ENCODE measurements at places on chromosomes 4 and X.
A peak's percentile ranks its signal among the peaks of the same experiment; 100 is the strongest.

GRCh38 chrX:137896123-137896522 lies 330.2 kb downstream of the ZIC3 start:
- DNase-seq: no peak

- DNase-seq: no peak
Measured at GRCh38 chr4:119026662-119027444, 108.8 kb upstream of the MYOZ2 start.

GRCh38 chr4:156976147-156976546 lies 4.5 kb upstream of the PDGFC start:
- DNase-seq: no peak

GRCh38 chr4:67909905-67910584 lies 26.2 kb upstream of the TMPRSS11D start:
- DNase-seq: no peak

DNA sequence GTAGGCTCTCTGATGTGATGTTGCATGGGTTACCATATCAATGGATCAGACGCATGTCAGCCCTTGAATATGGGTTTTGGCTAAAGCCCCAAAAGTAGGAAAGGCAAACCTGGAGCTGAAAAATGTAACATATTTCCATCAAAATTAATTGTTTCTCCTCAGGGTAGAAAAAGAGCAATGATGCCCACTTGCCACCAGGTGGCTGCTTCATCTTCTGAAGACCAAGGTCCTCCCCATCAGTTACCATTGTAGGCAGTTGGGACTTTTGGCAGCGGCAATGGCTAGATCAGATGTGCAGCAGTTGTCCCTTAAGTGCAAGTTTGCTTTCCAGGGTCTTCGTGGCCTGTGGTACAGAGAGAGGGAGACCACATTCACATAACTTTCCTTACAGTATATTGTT lies 118.2 kb downstream of the NAF1 start:
- no peak for DNase-seq

DNA sequence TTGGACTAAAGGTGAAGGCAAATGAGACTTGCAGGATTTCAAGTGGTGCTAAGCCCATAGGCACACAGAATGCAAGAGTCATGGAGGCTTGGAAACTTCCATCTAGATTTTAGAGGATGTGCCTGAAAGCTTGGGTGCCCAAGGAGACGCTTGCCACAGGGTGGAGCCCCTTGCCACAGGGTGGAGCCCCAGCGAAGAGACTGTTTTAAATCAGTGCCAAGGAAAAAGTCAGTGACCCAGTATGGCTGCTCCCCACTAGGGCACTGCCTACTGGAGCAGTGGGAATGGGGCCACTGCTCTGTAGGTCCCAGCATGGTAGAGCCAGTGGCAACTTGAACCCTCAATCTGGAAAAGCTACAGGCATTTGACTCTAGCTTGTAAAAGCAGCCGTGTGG lies 794.2 kb upstream of the LCORL start:
- DNase-seq: no peak

GRCh38 chrX:25013632-25014365 lies 2.0 kb downstream of the ARX start:
- DNase-seq: no peak

DNA sequence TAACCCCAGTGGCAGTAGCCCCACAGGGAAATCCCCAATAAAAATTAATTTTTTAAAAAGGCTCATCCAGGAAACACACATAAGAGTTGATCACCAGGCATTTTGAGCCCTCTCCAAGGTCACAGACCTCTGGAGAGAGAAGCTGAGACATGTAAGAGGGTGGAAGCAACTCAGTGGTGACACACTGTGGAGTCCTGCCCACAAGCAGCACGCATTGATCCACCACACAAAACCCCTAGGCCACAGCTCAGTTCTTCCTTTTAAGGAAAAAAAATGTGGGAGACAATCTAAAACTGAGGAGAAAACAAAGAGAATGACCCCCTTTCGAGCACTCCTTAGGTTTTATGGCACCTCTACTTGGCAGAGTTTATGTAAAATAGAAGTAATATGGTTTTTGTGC lies 71.7 kb upstream of the S100G start:
- DNase-seq: no peak

DNA sequence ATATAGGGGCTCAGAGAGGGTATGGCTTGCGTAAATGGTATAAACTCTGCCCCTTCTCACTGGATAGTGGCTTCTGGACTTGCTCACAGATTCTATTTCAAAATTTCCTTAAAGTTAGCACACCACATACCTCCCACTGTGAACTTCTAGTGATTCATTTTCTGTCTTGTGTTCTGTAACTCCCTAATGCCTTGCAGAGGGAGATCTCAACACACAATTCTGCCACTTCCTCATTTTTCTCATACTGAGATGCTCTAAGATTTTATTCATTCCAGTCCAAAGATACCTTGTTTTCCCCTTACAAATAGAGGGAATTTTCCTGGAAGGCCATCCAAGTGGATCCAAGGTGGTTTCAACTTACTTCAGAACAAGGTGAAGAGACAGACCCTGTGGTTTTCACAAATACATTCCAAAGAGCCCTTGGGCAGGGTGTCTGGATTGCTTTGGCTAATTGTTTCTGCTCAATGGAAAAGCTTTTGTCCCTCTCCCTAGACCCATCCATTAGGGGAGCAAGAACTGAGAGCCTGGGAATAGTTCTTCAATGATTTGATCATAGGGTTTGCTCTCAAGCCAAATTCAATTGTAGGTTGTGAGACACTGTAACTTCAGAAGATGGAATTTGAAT lies 52.1 kb upstream of the CAPN6 start:
- DNase-seq: no peak

DNA sequence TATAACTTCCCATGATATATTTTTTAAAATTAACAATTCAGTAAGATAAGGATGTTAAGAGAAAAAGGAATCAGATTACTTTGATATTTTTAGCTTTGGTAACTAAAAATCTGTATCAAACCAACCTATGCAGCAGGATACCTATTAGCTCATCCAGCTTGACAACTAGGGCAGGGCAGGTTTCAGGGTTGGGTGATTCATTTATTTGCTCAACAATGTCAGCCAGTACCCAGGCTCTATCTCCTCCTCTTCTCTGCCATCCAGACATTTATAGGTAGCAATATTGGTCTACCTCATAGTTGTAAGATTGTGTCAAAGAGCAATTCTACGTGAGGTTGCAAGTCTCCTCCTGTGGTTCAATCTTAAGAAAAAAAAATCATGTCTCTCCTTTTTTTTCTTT lies 421.9 kb downstream of the ANKRD50 start:
- no peak for DNase-seq

DNA sequence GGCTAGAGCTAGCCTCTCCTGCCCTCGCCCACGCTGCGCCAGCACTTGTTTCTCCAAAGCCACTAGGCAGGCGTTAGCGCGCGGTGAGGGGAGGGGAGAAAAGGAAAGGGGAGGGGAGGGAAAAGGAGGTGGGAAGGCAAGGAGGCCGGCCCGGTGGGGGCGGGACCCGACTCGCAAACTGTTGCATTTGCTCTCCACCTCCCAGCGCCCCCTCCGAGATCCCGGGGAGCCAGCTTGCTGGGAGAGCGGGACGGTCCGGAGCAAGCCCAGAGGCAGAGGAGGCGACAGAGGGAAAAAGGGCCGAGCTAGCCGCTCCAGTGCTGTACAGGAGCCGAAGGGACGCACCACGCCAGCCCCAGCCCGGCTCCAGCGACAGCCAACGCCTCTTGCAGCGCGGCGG lies at the start of gene AR:
Gene AR (plus strand): TSS at position 204 of the 400 bp plus-strand sequence. CDS start 1,126 bp downstream, outside the sequence.
- peak; percentile 1 for DNase-seq

GRCh38 chr4:14841801-14842768 lies 160.2 kb upstream of the CPEB2 start:
- DNase-seq: no peak

DNA sequence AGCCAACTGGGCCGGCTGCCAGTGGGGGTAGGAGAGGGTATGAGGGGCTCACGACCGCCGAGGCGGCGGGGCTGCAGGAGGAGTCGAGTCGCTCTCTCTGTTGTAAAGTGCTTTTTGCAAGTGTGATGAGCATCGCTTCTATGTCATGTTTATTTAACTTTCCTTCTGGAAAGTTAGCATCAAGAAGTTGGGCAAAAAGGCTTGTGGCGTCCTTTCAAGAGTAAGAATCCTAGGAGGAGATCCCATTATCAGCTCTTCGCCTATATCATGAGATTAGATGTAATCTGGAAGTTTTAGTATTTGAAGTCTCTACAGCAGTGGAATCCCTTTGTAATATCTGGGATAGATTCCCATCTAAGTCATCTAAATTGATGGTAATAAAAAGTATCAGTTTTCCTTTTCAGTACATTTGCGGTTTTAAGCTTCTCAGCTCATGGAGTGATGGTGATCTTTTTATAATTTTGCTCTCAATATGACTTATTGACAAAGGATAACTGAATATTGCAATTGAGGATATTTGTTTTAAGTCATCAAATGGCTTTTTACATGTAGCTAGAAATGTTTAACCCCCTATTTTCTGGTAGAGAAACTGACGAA lies 1.7 kb downstream of the GALNT7 start:
- DNase-seq: no peak

- DNase-seq: no peak
Measured at GRCh38 chr4:75909405-75909804, 7.2 kb upstream of the PPEF2 start.

- DNase-seq: no peak
Measured at GRCh38 chrX:129590596-129590995, 50.5 kb downstream of the OCRL start.

GRCh38 chr4:173492315-173492714 lies 37.7 kb downstream of the HAND2 start:
- DNase-seq: no peak

DNA sequence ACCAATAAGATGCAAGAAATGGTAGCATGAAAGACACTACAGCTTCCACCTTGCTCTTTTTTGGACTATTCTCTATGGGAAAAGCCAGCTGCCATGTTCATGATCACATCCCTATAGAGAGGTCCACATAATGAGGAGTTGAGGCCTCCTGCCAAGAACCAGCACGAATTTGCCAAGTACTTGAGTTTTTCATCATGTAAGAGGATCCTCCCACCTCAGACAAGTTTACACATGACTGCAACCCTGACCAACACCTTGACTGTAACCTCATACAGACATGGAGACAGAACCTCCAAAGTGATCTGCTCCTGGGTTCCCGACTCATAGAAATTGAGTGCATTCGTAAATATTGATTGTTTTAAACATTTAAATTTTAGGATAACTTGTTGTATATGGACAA lies 135.2 kb upstream of the TSPAN5 start:
- DNase-seq: no peak

DNA sequence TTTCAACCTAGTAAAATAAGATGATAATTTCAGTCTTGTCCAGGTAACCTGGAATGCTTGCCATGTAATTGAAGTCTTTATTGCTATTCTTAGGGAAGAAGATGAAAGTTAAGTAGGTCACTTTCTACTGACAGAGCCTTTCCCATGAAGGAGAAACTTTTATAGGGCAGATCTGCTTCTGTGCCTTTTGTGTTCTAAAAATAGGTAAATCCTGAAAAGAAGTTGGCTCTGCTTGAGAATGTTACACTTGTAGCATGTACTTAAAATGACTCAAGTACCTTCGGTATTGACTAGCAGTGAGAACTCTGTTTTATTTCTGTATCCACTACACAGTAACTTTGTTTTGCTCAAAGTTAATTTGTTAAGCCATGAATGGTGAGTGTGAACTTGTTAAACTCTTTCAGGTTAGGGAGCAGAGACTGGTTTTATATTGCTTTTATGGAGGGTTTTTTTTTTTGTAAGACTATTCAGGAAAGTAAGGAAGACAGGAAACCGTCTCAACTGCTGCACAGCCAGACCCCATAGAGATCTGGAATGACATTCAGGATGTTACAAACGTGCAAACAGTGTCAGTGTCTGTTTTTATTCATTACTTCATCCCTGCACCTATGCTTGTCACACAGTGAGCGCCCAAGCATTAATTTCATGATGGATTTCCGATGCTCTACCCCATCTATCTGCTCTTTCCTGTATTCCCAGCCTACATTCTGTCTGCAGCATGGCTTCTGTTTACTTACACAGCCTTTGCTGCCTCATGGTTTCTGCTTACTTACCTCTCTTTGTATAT lies 53.0 kb downstream of the SEPTIN11 start:
- no peak for DNase-seq

Data from anterior cingulate cortex (tissue), 58 donors.